Endothelial cell (in vitro differentiated cells): ENCODE measurements at places on chromosomes 16 and 17.
A peak's percentile ranks its signal among the peaks of the same experiment; 100 is the strongest.

- H3K36me3 ChIP-seq, result no peaks in the 10 kb centered on the region
- H3K4me1 ChIP-seq, result peaks cover 12% of the 10 kb centered on the region
- H3K4me3 ChIP-seq, result peak overlapping the region; percentile 98
- H3K27me3 ChIP-seq, result peaks cover 10% of the 10 kb centered on the region
These were observed 631 bp downstream of the TBL3 start for GRCh38 chr16:1972490-1972877.

- H3K27me3 ChIP-seq, result peaks cover 17% of the 10 kb centered on the region
- H3K27ac ChIP-seq, result no peak overlapping the region
- peaks cover 15% of the 10 kb centered on the region for H3K36me3 ChIP-seq
These were observed 26.9 kb downstream of the RGS9 start for GRCh38 chr17:65163990-65164495.

DNA sequence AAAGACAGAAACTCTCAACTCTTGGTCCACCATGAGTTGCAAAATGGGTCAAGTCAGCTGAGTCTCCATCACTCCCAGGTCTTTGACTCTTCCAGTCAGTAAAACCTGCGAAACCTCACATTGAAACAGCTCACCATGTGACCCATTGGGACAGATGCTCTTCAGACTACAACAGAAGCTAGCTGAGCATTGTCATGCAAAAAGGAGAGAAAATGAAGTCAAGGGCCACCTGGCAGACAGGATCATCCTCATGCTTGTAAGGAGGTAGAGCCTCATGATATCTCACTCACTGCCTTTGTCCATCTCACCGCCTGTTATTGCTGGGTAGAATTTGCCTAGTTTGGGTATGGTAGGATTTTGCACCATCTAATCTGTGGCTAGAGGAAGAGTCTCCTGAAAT is 50.2 kb downstream of the MAF start:
- peaks cover 2% of the 10 kb centered on the region for H3K27me3 ChIP-seq
- DNase-seq, result no peak
- H3K27ac ChIP-seq, result no peak overlapping the region
- no peak overlapping the region for H3K4me3 ChIP-seq
- H3K36me3 ChIP-seq, result no peaks in the 10 kb centered on the region

DNA sequence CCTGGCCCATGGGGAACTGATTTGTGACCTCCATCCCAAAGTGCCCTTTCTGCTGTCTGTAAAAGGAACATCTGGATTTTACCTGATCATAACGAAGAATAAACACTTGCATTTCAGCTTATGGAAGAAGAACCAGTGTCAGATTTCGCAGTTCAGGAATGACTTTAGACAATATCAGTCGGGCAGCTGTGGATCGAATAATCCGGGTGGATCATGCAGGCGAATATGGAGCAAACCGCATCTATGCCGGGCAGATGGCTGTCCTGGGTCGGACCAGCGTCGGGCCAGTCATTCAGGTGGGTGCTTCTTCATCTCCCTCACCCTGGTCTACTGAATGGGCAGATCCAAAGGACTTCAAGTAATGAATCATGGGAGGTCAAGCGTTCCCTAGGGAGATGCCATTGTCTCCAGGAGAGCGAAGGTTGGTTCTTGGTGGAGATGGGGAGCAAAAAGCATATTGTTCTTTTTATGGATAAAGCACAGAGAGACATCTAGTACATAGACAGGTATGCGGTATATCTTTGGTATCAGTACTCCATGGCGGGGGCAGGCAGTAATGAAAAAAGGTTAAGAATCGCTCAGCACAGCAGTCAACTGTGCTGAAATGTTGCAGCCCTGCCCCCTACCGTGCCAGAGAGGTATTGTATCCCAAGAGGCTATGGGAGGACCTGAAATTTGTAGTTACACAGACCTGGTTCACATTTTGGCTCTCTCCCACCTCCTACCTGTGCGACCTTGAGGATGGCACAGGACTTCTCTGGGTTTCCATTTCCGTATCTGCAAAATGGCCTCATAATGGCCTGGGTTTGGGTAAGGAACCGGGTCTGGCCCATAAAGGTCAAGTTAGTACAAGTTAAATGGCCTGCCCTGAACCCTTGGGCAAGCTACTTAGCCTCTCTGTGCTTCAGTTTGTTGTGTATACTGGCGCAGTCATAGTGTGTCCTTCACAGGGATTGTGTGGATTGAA is 4.7 kb downstream of the COQ7 start:
- no peaks in the 10 kb centered on the region for H3K27me3 ChIP-seq
- DNase-seq, result peak; percentile 76
- no peak overlapping the region for H3K27ac ChIP-seq
- H3K36me3 ChIP-seq, result peaks cover 5% of the 10 kb centered on the region
- peaks cover 2% of the 10 kb centered on the region for H3K4me1 ChIP-seq
- no peak overlapping the region for H3K4me3 ChIP-seq
